Non-pigmented ciliary epithelial cell (primary cell): ENCODE measurements at places on chromosomes 1 and 21.

DNA sequence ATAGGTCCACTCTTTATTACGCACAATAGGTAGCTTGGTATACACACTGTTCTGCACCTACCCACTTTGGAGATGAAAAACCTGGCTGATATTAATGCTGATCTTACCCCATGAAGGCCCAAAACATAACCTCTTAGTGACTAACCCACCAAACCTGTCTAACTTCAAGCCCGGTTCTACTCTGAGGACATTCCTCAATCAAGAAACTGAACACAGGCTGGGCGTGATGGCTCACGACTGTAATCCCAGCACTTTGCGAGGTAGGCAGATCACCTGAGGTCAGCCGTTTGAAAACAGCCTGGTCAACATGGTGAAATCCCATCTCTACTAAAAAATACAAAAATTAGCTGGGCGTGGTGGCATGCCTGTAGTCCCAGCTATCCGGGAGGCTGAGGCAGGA lies 50.5 kb downstream of the EYA3 start:
- no peak for DNase-seq

DNA sequence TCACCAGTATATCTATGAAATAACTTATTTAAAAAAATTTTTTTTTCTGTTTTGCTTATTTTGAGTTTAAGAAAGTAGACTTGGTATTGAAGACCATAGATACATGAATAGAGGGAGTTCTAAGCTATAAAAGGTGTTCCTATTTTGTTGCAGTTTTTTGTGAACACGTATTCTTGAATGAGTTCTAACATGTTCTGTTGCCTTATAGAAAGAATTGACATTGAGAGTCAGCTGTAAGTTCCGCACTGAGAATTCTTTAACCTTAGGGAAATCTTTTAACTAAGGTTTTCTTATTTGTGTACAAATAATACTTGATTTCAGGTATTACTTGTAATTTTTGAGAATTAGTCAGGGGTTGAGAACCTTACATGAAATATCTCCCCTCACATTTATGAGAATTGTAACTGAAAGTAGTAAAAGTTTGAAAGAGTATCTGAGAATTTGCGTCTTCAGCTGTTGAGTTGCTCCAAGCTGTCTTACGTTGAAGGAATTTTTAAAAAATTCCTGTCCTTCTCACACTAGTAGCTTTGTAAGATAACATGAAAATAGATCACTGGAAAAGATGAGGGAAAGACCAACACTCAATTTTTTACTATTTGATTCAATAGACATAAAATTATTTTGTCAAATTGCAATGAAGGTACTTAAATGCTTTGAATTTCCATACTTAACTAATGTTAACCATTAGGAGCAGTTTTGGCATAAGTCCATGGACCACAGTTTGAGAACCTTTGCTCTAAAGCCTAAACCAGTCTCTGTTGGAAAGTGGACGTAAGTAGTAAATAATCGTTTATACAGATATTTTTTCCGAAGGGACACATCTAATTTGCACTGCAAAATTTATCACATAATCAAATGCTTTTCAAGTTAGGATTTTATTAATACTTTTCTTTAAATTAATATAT lies 3.8 kb downstream of the DR1 start:
- no peak for DNase-seq

DNA sequence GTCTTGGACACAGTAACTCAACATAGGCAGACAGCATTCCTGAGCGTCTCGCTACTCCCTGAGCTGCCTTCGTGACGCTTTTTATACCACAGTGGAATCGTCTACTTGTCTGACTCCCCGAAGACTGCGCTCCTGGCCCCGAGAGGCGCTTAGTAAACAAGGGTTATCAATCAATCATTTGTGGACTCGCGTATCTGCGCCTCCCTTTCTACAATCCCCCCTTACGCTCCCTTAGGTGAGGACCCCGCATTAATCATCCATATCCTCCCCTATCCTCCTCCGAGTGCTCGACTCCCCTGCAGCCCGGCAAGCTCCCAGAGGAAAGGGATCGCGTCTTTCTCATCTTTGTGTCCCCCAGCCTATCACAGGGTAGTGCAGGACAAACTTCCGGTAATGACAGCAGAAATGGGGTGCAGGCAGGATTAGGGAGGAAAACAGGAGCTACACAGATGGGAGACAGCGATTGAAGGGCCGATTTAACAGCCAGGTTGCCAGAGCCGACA lies 522 bp downstream of the TMEM59 start:
- DNase-seq, result no peak

DNA sequence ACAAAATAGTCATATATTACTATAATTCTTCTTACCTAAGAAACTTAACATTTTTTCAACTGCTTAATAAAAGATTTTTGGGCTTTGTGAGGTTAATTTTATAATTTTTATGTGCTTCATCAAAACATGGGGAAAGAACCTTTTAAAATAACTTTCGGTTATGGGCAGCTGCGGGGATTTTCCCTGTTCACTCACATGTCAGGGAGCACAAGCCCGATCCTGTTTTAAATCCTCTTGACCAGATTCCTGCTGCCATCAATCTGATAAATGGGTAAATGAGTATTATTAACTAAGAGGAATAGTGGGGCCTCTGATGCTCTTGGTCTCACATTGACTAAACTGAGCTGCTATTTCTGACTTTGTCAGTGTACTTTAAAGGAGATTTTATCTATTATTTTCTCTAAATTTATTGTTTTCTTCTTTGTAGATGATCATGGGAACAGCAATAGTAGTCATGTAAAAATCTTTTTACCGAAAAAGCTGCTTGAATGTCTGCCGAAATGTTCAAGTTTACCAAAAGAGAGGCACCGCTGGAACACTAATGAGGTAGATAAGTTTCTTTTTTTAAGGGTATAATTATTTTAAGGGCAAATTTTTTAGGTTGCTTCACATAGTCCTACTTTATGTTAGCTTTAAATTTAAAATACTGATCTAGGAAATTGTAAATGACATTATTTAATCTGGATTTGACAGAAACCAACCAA lies 39.6 kb downstream of the CAMTA1 start:
- no peak for DNase-seq

DNA sequence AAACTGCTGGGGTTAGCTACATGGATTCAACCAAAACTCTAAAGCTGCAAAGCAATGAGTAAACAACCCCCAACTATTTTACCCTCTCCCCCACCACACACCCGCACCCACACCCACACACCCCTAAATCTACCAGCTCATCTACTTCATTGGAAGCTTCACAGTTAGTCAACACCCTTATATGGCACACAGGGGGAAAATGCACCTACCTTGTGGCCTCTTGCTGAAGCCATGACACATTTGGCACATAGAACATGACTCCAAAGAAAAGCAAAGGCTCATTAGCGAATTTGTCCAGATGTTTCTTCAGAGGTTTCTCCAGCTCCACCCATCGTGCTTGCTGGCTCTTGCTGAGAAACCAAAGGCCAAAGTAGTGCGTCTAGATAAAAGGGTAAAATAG lies 99.8 kb downstream of the PTPN14 start:
- DNase-seq, result no peak

- DNase-seq, result no peak
These were observed 44.4 kb downstream of the SH3GLB1 start for GRCh38 chr1:86748622-86749373.

- DNase-seq, result no peak
These were observed 230.2 kb downstream of the PRDM2 start for GRCh38 chr1:13930151-13930550.

GRCh38 chr1:53274026-53274425 lies 35.7 kb upstream of the MAGOH start:
- no peak for DNase-seq

DNA sequence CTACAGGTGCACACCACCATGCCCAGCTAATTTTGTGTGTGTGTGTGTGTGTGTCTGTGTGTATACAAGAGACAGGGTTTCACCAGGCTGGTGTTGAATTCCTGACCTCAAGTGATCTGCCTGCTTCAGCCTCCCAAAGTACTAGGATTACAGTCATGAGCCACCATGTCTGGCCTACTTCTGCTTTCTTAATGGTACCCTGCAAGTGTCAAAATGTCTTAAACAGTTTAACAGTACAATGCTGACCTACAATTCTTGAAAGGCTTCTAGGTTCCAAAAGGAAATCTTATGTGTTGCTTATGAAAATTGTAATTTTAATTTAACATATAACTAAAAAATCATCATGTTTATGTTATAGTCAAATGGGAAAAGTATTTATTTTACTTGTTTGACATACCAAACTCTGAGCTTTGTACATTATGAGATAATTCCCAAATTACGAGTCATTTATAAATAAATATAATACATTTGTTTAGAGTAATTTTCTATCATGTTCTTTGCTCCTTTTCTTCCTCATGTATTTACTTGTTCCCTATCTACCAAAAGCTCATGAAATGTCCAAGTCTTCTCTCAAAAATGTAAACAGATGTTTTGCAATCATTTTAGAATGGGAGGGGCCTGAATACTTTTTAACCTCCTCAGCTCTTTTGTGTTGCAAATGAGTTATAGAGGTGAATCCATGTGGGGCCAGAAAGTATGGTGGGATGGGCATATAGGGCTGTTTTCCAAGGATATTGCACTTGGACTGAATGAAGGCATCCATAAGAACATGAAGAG lies 8.4 kb upstream of the VCAM1 start:
- DNase-seq, result no peak

- DNase-seq, result no peak
These were observed 16.2 kb upstream of the EIF4G3 start for GRCh38 chr1:21192871-21193270.

DNA sequence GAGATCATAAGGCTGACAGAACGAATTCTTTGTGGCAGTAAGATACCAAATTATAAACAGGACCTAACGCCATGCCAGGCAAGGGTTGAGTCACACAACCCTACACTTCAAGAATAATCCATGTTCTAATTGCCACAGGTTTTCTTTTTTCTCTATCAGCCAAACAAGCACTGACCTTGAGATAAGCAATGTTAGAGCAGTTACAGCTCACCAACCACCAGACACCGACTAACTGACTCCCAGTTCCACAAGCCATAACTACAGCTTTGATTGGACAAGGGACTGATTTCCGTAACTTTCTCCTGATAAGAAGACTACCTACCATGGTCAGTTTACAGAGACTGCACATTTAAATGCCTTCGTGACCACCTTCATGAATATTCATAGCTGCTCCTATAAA lies 149.6 kb downstream of the PTPRU start:
- DNase-seq, result no peak

GRCh38 chr1:229034342-229034741 lies 236.6 kb upstream of the RAB4A start:
- no peak for DNase-seq

- DNase-seq, result no peak
These were observed 554.2 kb downstream of the NUF2 start for GRCh38 chr1:163875927-163876320.

- no peak for DNase-seq
These were observed 134.4 kb downstream of the GALNT2 start for GRCh38 chr1:230201445-230201844.

GRCh38 chr1:30660241-30660640 lies 63.1 kb downstream of the MATN1 start:
- no peak for DNase-seq

GRCh38 chr1:60279798-60280197 lies 206.2 kb upstream of the C1orf87 start:
- DNase-seq, result no peak

DNA sequence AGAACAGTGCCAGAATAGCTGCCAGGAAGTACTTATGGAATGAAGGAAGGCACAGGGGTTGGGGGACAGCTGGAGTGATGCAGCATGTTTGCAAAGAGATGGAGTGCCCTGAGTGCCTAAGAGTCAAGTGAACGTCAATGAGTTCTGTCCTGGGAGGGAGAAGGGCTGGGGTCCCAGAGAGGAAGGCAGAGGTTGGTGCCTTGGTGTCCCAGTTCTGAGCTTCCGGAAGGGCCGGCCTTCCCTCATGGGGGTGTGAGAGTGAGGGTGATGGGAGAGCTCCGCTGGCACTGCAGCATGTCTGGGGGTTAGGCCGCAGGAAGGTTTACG lies 17.6 kb downstream of the NES start:
- no peak for DNase-seq

DNA sequence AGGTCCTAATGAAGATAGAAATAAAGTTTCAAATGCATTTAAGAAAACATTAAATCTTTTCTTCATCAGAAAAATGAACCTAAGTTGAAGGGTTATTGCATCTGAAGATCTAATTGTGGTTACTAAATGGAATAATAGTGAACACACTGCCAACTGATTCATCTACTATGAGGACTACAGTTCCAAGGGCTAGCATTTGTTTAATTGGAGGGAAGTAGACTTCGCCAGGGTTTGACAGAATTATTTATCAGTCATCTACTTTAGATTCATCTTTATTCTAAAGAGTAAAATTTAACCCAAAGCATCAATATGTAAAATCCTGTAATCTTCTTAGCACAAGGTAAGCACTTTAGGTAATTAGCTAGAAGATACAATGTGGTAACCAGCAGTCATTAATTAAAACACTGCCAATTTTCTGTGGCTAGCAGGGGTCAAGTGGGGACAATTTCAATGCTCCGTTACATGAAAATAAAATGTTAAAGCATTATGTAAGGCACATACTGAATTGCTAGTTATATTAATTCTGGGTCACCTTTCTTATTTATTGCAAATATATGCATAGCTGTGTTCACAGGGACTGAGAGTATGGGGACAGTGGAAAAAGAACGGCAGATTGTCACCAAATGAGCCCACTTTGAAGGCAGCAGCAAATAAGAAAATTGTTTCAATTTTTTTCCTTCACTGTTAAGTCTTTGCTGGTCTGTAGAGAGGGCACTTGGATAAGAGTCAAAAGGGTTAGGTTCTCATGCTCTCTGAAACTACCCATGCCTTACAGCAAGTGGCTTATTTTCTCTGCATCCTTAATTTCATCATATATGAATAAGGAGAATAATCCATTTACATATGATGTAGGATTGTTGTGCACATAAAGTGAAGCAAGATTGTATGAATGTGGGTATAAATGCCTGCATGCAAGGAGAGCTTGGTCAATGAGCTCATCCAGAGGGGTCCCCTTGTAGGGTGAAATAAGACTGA lies 416.0 kb downstream of the PCP4 start:
- no peak for DNase-seq

- no peak for DNase-seq
These were observed 229.3 kb downstream of the USH2A start for GRCh38 chr1:216193839-216194443.

DNA sequence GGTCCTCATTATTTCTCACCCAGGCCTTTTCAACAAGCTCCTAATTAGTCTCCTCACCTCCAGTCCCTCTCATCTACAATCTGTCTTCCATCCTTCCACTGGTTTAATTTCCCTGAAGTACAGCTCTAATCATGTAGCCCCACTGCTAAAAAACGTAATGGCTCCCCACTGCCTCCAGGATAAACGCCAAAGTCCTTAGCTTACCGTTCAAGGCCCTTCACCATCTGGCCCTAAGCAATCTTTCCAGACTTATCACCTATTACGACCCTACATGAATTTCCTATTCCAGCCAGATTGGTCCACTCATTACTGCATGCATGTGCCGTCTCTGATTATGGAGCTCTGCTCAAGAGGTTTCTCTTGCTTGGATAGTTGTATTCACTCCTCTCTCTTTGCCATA lies 83.1 kb upstream of the DAB1 start:
- DNase-seq, result no peak

- no peak for DNase-seq
These were observed 20.3 kb upstream of the RBBP5 start for GRCh38 chr1:205142102-205142469.

DNA sequence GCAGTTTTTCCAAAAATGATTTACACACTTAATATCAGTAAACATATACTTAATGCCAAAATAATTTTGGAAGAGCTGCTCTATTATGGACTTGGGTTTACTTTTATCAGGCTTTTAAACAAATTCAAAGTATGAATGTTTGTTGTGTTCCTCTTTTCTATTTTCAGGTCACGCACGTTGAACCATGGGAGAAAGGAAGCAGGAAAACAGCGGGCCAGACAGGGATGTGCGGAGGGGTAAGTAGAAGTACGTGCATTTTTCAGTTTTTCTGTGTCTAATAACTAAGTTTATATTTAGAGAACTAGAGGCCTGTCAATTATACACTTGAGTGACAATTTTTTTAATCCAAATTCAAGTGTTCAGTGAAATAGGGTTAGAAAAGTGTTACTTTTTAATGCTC lies 3.4 kb downstream of the PRPF38B start:
- no peak for DNase-seq
